Fibroblast of lung (primary cell): ENCODE measurements at places on chromosomes 11 and 22. TPM values are rescaled to one million over a fixed set of nuclear protein-coding genes. Genes with fewer than 3 reads are reported as not detected.

Gene KRTAP5-1
- total RNA-seq: not detected in 2 replicates

Gene TMPRSS13
- not detected in 2 replicates for total RNA-seq

Gene MOGAT2
- total RNA-seq: not detected in 2 replicates

Gene TRIM6
- total RNA-seq: 4.9 and 8.6 TPM in 2 replicates

Gene NXPE1
- not detected in 2 replicates for total RNA-seq

Gene POLR3H
- 15.4 and 19.7 TPM in 2 replicates for total RNA-seq

Gene LRRC74B
- total RNA-seq: under 0.01 TPM in 1 of 2 replicates, not detected in the other

Gene JAML
- total RNA-seq: not detected in 2 replicates

Gene TRIM34
- total RNA-seq: 11.3 and 17.8 TPM in 2 replicates

Gene VPREB3
- not detected in 2 replicates for total RNA-seq

Gene DERL3
- under 0.01 and 0.50 TPM in 2 replicates for total RNA-seq

Gene APOC3
- total RNA-seq: not detected in 2 replicates

Gene DCHS1
- 11.0 and 23.9 TPM in 2 replicates for total RNA-seq

Gene KCNC1
- total RNA-seq: under 0.01 TPM in 1 of 2 replicates, not detected in the other

Gene CCDC116
- under 0.01 and 0.17 TPM in 2 replicates for total RNA-seq

Gene DSCAML1
- 0.26 TPM in 1 of 2 replicates, not detected in the other for total RNA-seq

Gene SCGB1C1
- not detected in 2 replicates for total RNA-seq

Gene SLC36A4
- 5.9 and 7.3 TPM in 2 replicates for total RNA-seq

Gene TYR
- not detected in 2 replicates for total RNA-seq

Gene KCNQ1
- not detected in 2 replicates for total RNA-seq

Gene SLC43A3
- 41.5 and 61.6 TPM in 2 replicates for total RNA-seq

Gene PARVA
- total RNA-seq: 21.8 and 27.7 TPM in 2 replicates

Gene SMCO4
- total RNA-seq: 8.6 and 44.2 TPM in 2 replicates

Gene GPR83
- not detected in 2 replicates for total RNA-seq

Gene APOL3
- total RNA-seq: 32.4 and 42.3 TPM in 2 replicates

Gene JHY
- 2.1 and 3.5 TPM in 2 replicates for total RNA-seq

Gene LMO2
- 0.17 and 0.51 TPM in 2 replicates for total RNA-seq

Gene POU2AF2
- not detected in 2 replicates for total RNA-seq

Gene CAPN5
- total RNA-seq: 12.3 and 17.5 TPM in 2 replicates

Gene CLMP
- total RNA-seq: 84.5 and 107 TPM in 2 replicates

Gene SCN2B
- 4.9 and 7.3 TPM in 2 replicates for total RNA-seq

Gene TBX1
- not detected in 2 replicates for total RNA-seq

Gene PGAP2
- total RNA-seq: 10.8 and 12.4 TPM in 2 replicates

Gene TMEM25
- 16.4 and 21.3 TPM in 2 replicates for total RNA-seq

Gene IGLL1
- not detected in 2 replicates for total RNA-seq

Gene OTOG
- total RNA-seq: not detected in 2 replicates

Gene SHANK3
- total RNA-seq: 0.26 and 0.33 TPM in 2 replicates

Gene CHEK2
- 13.4 and 14.5 TPM in 2 replicates for total RNA-seq

Gene C22orf31
- 0.17 TPM in 1 of 2 replicates, not detected in the other for total RNA-seq

Gene MRGPRX4
- not detected in 2 replicates for total RNA-seq

Gene FUT4
- total RNA-seq: 5.1 and 5.4 TPM in 2 replicates

Gene APOBEC3B
- total RNA-seq: 0.77 and 2.3 TPM in 2 replicates

Gene RFPL2
- not detected in 2 replicates for total RNA-seq

Gene APOL2
- 36.2 and 49.5 TPM in 2 replicates for total RNA-seq

Gene CDON
- 10.3 and 10.7 TPM in 2 replicates for total RNA-seq

Gene UBQLNL
- total RNA-seq: under 0.01 and 0.17 TPM in 2 replicates

Gene ACRV1
- total RNA-seq: 0.26 TPM in 1 of 2 replicates, not detected in the other

Gene MMP11
- 8.8 and 11.3 TPM in 2 replicates for total RNA-seq

Gene MS4A4A
- total RNA-seq: not detected in 2 replicates

Gene ALDH3B2
- total RNA-seq: not detected in 2 replicates

Gene TTC28
- 22.9 and 31.4 TPM in 2 replicates for total RNA-seq

Gene ZC3H12C
- total RNA-seq: 8.5 and 10.1 TPM in 2 replicates

Gene ESAM
- total RNA-seq: under 0.01 and 0.26 TPM in 2 replicates

Gene MIOX
- under 0.01 and 0.17 TPM in 2 replicates for total RNA-seq

Gene PHOX2A
- not detected in 2 replicates for total RNA-seq

Gene SEPTIN5
- total RNA-seq: 19.8 and 25.8 TPM in 2 replicates

Gene HIC2
- 1.8 and 2.3 TPM in 2 replicates for total RNA-seq

Gene IL18
- 0.17 and 0.26 TPM in 2 replicates for total RNA-seq

Gene CDKN1C
- 31.1 and 31.5 TPM in 2 replicates for total RNA-seq
